ENCODE measurements at places on chromosomes 3 and 15.

DNA sequence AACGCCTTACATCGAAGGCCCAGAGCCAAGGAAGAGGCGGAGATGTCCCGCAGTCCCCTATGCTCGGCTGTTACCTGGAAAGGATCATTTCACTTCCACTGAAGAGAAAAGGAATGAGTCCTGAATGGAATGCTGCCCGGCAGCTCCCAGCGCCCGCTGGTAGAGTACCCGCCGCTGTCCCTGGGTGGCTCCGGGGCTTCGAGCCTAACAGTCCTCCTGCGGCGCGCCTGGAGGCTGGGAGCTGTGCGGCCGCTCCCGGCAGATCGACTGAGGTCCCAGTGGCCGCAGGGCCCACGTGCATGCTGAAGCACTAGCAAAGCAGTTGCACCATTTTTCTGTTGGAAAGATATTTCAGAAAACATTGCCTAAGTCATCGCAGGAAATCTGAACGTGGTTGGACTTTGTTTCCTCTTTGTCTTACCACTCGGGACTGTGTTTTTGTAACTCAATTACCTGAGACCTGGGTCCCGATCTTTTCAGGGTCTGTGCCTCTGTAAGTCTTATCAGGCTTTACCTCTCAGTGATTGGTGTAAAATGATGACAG lies 984 bp downstream of the RNU6-1 start:
- peak; percentile 69 for DNase-seq

DNA sequence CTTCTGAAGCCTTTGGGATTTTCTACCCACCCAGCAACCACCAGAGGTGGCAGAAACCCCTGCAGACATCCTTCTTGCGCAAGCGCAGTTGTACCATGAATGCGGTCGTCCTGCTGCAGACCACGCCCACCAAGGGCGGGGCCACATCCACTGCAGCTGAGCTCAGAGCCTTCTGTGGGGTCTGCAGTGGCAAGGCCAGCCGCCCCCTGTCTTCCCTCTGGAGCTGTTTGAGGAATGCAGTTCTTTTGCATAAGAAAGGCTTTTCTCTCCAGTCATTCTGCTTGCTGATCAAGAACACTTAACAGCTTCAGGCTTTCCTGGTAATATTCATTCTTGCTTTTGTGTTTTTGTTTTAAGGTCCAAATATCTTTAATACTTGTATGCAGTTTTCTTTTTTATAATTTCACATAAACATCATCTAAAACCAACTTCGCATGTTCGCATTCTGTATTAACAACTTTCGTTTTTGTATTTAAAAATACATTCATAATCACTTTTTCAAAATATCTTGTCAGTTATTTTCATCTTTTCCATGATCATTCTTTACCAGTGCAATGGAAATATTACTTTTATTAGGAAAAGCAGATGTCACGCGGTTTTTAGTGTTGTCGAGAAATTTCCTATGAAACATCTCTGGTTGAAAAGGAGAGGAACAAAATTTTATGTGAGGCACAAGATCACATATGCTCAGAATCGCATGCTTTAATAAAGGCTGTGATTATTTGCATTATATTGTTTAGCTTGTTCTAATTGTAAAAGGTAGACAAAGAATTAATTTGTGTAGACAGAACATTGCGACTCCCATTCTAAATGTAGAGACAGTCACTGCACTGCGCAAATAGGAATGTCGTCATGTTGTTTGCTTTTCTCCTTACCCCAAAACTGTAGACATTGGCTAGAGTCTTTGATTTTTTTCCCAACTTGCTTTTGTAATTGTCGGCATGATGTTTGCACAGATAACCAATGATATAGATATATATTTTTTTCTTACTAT lies 98.1 kb upstream of the SNRPN start:
- peak; percentile 7 for DNase-seq

DNA sequence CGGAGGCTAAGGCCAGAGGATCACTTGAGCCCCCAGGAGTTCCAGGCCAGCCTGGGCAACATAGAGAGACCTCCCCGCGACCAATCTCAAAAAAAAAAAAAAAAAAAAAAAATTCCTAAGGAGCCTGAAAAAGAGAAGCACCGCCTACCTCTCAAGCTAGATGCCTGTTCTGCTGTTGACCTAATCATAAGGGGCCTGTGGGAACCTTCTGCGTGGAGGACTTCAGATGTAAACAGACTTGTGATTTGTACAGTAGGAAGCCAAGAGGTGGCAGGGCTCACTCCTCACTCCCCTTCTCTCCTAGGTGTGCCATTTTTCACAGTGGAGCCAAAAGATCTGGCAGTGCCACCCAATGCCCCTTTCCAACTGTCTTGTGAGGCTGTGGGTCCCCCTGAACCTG lies 3.2 kb downstream of the TYRO3 start:
- peak; percentile 21 for DNase-seq

DNA sequence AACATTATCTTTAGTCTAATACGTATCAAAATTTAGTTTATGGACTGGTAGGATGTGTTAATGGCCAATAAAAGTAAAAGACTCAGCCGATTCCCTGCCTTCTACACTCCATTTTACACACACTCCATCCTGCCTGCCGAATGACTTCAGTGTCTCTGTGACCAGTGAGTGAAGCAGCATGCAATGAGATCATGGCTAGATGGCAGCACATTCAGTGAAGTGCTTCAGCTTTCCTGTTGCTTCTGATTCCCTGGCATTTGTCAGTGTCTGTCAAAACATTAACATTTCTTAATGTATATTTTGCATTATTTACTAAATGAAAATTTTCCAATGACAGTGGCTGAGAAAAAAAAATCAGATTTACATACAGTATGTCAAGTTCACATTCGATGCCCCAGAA lies 412.0 kb downstream of the FHIT start:
- peak; percentile 24 for DNase-seq

- DNase-seq: peak; percentile 66
Observed at GRCh38 chr3:186259612-186260383, 102.2 kb downstream of the DGKG start.

DNA sequence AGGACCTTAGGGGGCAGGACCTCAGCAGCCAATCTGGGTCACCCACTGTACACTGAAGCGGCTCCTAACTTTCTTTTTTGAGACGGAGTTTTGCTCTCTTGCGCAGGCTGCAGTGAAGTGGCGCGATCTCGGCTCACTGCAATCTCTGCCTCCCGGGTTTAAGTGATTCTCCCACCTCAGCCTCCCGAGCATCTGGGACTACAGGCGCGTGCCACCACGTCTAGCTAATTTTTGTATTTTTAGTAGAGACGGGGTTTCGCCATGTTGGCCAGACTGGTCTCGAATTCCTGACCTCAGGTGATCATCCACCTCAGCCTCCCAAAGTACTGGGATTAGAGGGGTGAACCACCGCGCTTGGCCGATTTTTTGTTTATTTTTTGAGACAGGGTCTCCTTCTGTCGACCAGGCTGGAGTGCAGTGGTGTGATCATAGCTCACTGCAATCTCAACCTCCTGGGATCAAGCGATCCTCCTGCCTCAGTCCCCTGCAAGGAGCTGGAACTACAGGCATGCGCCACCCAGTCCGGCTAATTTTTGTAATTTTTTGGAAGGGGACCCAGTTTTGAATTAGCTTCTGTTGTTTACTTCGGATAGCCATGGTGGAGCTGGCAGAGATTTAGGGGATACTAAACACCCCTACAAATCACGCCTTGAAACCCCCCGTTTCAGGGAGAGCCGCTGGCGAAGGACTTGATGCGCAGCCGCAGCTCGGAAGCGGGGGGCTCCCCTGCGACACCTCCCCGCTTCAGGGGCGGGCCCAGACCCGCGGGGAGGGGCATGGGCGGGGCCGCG lies 1.5 kb upstream of the CLK3 start:
- DNase-seq: no peak

DNA sequence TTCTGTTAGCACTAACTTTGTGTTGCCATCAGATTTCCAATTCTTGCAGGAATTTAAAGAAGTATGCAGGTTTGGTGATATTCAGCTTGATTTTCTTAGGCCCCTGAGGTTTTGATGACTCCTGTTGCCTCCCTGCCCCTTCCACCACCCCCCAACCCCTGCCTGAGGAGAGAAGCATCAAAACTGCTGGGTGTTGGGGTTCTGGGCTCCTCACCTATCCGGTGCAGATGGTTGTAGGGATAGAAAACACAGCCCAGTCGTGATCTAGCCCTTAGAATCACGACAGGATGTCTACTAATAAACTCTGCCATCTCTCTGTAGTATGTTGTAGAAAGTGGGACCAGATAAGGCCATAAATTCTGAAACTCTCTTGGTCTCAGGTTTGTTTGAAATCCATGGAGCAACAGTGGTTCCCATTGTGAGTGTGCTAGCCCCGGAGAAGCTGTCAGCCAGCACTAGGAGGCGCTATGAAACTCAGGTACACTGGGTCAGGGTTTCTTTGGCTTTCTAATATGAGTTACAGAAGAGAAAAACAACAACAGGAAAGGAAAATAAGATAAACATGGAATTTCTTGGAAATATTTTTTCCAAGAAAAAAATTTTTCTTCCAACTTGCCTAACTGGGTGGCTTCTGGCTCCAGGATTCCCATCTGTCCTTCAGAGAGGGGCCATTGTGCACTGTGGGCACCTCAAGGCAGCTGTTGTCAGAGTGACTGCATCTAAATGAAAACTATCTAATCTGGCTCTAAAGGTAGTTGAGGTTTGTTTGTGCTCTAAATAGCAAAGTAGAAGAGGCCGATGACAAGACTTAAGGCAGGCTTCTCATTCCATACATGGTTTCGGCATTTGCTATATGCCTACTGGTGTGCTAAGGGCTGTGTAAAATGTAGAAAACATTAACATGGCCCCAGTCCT lies 8.7 kb downstream of the SRP14 start:
- peak; percentile 65 for DNase-seq

Measured in cardiac muscle cell (in vitro differentiated cells and primary cell).